Astrocyte of the hippocampus (primary cell): ENCODE measurements at places on chromosomes 12 and 14.

GRCh38 chr14:47715330-47715729, 39.9 kb upstream of the MDGA2 start:
- no peak for DNase-seq

- DNase-seq: peak; percentile 63
These were observed 79.6 kb downstream of the EXOC5 start for GRCh38 chr14:57189070-57189469.

- DNase-seq: no peak
These were observed 37.1 kb upstream of the PLXNC1 start for GRCh38 chr12:94111302-94111701.

DNA sequence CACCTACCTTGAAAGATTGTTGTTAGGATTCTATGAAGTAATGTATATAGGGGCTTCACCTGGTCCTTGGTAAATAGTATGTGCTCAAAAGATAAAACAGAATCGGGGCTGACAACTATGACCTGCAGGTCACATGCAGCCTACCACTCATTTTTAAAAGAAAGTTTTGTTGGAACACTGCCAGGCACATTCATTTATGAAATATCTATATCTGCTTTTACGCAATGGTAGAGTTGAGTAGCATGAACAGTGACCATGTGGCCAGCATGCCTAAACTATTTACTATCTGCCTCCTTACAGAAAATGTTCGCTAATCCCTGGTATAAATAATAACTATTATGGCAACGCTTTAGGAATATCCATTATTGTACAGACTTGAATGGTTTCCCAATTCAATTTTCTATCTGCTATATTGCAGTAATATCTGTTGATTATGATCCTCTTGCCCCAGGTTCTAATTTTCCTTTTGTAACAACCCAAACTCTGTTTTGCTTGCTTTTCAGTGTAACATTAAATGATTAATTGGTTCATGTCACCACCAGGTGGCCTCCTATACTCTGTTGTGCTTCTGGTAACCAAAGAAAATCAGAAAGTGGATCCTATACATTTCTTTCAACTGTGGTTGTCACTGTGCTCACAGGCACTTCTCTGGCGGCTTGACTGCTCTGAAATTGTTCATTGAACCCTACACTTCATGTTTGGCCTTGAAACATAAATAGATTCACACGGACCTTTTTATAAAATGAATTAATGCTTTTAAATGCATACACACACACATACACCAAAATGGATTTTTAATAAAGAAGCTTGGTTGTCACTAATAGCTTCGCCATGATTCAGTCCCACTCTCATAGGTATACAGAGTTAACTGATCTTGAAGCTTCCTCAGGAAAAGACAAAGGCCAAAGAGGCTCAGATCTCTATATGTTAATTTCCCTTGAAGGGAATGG, 227.7 kb upstream of the NPAS3 start:
- DNase-seq: peak; percentile 74

DNA sequence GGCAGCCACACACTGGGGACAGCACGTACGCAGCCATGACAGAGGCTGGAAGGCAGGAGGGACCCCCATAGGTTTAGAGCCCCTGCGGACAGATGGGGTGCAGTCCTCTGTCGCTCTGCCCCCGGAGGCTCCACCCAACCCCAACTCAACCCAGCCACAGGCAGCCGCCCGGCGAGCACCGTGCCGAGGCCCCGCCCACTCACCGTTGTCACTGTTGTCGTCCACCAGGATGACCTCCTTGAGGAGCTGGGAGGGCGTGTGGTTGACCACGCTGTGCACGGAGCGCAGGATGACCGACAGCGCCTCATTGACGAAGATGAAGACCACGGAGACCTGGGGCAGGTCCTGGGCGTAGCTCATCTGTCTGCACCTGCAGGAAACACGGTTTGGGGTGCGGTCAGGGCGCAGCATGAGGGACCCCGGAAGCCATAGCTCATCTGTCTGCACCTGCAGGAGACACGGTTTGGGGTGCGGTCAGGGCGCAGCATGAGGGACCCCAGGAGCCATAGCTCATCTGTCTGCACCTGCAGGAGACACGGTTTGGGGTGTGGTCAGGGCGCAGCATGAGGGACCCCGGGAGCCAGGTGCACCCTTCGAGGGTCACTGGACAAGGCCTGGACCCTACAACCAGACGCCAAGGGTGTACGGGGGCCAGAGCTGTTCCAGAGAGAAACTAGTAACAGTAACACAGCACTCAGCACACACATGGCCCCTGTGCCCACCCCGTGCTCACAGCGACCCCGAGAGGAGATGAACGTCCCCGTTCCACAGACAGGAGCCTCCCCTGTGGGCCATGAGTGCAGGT, 66.9 kb downstream of the GALNT9 start:
- no peak for DNase-seq

GRCh38 chr12:72647139-72647538, 375.0 kb downstream of the TRHDE start:
- no peak for DNase-seq

- DNase-seq: no peak
These were observed 20.5 kb upstream of the TESC start for GRCh38 chr12:117119592-117120198.

DNA sequence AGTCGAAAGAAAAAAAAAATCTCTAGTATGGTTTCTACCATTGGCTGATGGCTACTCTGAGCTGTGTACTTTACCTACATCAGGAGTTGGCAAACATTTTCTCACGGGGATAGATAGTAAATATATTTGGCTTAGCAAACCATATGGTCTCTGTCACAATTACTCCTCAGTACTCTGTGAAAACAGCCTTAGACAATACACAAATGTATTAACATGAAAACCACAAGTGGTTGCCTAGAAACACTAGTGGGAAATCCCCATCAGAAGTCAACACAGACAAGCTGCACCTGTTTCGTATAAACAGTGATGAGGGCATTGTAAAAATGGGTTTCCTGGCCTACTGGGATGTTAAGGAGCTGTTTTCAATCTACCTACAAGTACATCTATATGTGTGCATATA, 84.6 kb upstream of the NAV3 start:
- peak; percentile 36 for DNase-seq

DNA sequence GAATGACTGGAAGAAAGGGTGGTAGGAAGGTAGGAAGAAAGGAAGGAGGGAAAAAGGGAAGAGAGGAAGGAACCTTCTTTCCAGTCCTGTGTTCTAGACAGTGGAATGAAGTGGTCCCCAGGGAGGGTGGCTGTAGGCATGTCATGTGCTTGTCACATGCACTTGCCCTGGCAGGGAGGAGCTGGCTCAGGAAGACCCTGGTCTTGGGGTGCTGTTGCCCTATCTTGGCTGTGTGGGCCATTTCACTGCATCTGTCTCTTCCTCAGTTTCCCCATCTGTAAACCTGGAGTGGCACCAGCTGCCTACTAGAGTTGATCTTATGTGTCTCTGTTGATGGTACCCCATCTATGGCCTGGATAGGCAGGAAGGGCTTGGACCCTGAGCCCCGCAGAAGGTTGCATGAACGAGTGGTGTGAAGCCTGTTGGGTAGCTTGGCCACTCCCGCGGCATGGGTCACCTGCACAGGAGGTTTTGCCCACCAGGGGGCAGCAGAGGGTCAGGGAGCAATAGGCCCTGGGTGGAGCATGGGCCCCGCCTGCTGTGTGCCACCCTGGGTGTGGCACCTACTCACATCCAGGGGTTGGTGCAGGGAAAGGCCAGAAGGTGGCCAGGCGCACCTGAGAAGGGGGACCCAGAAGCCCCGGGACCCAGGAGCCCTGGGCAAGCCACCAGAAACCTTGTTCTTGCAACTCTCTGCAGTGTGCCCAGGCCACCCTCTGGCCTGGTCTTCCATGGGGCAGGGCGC, 25.1 kb downstream of the MEG3 start:
- DNase-seq: no peak

GRCh38 chr14:61266891-61267740, 14.0 kb downstream of the TMEM30B start:
- DNase-seq: no peak

- DNase-seq: peak; percentile 91
These were observed 284.9 kb downstream of the RAD51B start for GRCh38 chr14:68104518-68104917.

DNA sequence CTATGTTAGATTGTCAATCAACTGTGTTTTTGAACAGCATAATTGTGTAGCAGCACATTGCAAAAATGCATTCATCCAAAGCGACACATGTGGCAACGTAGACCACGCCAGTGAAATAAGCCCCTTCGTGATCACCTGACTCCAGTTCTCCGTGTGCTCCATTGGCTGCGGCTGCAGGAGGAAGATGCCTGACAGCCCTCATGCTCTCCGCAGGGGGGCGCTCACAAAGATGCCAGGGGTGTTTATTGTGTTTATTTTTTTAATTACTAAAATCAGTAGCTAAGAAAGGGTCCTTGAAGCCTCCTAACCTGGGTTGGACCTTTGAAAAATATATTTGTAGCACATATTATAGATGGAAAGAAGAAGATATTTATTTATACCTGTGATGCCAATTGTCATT, 116.3 kb downstream of the SLC15A4 start:
- DNase-seq: no peak

GRCh38 chr12:52539821-52540173, 13.1 kb downstream of the KRT71 start:
- DNase-seq: no peak

DNA sequence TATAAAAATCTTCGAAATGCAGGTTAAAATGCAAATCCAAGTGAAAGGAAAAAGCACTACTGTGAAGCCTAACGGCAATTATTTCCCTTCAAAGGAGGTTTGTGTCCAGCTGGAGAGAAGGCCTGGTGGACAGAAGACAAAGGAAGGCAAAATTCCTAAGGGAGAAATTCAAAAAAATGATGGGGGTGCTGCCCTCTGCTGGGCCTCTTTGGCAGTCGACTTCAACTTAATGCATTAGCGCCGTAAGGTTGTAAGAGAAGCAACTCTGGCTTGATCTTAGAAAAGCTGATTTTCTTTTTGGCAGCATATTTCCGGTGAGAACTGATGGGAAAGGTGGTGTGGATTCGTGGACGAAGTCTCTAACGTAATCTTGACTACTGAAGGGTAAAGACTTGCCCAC, 34.3 kb upstream of the CHFR start:
- DNase-seq: no peak

DNA sequence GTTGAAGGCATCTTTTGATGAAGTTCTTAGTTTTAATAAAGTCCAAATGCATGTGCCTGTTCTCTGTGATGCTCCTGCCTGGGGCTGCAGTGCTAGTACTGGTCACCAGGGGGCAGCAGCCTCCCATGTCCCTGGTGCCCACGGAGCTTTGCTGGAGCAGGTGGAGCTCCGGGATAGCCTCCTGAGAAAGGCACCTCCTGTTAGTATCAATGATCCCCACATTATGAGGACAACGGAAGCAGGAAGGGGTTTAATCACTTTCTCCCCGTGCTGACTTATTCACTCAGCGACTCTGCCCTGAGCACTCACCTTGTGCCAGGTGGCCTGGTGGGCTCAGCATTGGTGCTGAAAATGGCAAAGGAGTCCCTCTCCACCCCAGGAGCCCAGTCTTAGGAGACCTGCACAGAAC, 123.0 kb upstream of the PZP start:
- peak; percentile 78 for DNase-seq

DNA sequence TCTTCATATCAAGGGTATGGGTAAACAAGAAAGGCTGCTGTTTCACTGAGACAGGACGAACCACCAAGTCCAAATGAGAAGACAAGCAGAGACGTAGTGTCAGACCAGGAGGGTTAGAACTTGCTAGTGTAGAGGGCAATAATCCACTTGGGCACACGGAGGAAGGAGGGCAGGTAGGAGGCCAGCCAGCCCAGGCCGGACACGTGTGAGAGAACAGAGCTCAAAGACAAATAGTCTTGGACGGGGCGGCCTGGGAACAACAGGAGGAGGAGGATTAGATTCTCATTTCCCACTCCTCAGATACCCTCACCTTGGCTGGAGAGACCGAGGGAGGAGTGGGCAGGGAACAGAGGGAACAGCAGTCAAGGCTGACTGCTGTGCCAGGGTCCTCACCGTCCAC, 8.8 kb downstream of the DHRS1 start:
- DNase-seq: no peak

DNA sequence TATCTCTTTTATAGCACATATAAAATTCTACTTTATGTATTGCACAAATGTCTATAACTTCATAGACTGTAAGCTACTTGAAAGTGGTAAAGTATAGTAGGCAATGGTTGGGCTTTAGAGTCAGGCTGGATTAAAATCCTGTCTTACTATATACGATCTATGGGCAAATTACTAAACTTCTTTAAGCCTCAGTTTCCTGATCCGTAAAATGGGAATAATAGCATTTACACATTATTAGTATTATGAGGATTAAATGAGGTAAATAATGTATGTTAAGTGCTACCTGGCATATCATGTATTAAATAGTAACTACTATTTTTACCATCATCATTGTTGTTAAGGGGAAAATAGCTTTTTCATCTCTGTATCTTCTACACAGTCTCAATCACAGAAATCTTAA, 14.4 kb downstream of the POLE2 start:
- no peak for DNase-seq

DNA sequence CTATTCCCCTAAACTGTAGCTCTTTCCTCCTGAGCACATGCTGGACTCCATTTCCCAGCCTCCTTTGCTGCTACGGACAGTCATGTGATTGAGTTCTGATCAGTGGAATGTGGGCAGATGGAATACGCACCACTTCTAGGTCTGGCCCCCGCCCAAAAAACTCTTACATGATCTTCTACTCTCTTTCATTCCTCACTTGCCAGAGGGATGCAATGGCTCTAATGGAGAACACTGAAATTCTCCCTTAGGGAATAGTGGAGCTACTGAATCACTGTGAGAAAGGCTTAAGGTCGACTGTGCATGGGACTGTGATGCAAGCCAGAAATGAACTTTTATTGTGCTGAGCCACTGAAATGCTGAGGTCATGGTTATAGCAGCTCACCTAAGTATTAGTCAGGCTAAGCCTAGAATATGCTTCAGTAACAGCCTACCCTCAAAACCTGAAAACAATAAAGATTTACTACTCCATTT, 13.0 kb upstream of the TMED2 start:
- peak; percentile 61 for DNase-seq

GRCh38 chr12:256225-256624, 6.4 kb downstream of the SLC6A13 start:
- DNase-seq: no peak

- peak; percentile 18 for DNase-seq
These were observed 133.6 kb upstream of the SLC35F4 start for GRCh38 chr14:57999471-57999870.

GRCh38 chr12:84508851-84509260, 403.7 kb downstream of the SLC6A15 start:
- no peak for DNase-seq

GRCh38 chr12:11958221-11959091, 112.3 kb upstream of the BCL2L14 start:
- DNase-seq: peak; percentile 87

GRCh38 chr14:92584220-92584619, 70.6 kb downstream of the RIN3 start:
- DNase-seq: no peak

DNA sequence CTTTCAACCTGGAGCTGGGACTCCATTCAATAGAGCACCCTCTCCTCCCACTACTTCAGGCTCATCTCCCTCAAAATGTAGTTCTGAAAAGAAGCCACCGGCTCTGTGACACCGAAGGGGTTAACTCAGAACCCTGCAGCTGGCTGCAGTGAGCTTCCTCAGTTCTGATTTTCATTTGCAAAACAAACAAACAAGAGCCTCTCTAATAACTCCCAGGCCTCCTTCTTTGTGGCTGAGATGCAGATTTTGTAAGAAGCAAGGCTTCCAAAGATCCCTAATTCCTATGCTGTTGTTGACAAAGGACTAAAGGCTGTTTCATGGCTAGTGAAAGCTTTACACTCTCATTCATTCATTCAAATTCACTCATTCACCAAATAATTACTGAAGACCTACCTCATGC, 333.4 kb upstream of the TBX3 start:
- DNase-seq: no peak
